ENCODE measurements at places on chromosomes 3 and 15.

DNA sequence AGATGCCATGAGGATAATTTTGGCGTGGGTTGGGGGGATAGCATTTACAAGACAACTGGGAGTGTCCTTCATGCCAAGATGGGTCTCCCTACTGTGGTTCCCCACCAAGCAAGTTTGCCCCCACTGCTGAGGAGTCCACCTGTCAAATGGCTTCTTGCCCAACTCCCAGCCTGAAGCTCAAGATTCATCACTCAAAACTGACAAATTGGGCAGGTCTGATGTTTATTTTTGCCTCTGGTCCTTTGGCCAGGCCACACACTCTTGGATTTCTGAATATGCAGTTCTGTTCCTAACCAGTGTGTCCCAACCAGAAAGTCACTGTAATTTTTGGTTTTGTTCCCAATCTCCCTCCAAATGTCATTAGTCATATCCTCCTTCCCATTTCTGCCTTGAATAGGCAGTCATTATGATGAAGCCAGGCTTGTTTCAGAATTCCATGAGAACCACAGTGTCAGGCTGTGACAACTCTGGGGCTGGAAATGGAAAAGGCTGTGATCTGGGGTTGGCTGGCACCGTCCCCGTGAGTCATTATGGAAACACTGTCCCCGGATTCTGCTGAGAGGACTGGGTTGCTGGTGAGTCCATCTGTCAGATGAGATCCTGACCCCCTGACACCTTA, 29.3 kb upstream of the MEF2A start:
- DNase-seq, result no peak

DNA sequence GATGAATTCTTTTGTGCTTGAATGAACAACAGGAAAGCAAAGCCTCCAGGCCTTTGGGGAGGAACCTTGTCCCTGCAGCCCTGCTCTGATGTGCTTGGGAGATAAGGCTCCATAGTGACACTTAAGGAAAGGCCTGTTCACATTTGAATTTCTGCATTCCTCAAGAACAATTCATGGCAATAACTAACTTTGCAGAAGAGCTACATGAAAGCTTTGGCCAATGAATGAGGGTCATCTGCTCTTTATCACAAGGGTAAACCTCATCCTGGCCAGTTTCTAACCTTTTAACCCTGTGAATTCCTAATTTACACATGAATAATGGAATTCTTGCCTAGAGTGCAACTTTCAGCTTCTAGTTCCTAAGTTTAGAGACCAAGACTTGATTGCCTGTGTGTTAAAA, 5.6 kb downstream of the PRTG start:
- no peak for DNase-seq

DNA sequence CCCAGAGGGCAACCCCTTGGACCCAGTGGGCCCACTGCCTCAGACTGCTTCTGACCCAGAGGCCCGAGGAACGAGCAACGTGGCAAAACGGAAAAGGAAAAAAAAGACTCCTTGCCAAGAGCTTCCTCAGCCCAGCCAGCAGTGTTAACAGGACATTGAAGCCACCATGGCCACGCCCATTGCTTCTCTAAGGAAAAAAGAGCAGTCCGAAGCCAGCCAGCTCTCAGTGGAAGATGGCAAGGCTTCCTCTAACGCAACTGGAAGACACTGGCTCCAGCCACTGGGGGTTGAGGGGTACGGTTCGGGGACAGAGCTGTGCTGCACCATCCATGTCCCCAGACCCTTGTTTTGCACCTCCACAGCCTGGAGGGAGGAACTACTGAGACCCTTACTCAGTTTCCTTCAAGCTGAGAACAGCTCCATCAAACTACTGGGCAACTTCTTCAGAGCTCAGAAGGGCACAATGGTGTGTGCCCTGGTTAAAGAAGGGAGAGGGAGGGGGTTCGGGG, 10.7 kb downstream of the BMF start:
- no peak for DNase-seq

- DNase-seq, result no peak
Measured at GRCh38 chr15:92050220-92050898, 196.9 kb downstream of the SLCO3A1 start.

DNA sequence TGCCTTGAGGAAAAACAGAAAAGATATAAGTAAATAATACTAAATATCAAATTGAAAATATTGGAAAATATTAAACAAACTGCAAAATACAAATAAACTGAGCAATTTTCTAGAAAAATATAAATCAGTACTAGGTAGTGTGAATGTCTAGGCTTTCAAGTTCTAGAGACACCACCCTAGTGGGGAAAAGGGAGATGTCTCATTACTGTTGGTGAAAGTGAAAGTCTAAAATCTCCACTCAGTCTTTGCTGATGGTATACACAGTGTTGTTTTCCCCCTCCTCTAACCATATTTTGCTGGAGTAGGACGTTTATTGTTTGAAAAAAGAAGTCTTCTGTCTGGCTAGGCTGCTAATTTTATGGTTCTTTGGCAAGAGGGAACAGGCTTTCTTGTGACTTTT, 1368.9 kb downstream of the OTOL1 start:
- no peak for DNase-seq

- DNase-seq, result no peak
Measured at GRCh38 chr15:51576286-51576850, 46.2 kb downstream of the DMXL2 start.

Measured in activated CD8-positive, alpha-beta memory T cell treated with anti-CD3 and anti-CD28 coated beads, Interleukin-2, amount 50 U/mL, for 4 hours (primary cell).